ENCODE measurements at places on chromosomes 13 and 19.

- no peak for DNase-seq
Measured at GRCh38 chr19:18736415-18737336, 53.2 kb downstream of the CRTC1 start.

- no peak for DNase-seq
Measured at GRCh38 chr13:21753117-21753729, 82.3 kb downstream of the FGF9 start.

GRCh38 chr13:41006306-41006705, 12.8 kb downstream of the ELF1 start:
- DNase-seq: no peak

DNA sequence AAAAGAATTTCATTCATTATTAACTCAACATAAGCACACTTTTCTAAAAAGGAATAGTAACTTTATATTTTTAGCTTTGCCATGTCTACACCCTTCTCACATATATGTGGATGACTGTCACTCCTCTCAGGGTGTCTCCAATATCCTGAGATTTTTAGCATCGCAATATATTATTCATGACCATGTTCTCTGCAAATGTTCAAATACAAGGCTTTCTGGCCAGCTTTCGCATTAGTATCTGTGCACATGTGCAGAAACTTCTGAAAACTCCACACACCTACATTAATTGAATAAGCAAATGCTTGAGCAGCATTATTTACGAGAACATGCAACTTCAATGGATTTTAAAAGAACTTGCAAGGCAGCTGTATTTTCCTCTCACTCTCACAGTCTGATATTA, 334.8 kb downstream of the PCDH9 start:
- no peak for DNase-seq

GRCh38 chr19:7699417-7700401, 2.2 kb downstream of the FCER2 start:
- DNase-seq: no peak

DNA sequence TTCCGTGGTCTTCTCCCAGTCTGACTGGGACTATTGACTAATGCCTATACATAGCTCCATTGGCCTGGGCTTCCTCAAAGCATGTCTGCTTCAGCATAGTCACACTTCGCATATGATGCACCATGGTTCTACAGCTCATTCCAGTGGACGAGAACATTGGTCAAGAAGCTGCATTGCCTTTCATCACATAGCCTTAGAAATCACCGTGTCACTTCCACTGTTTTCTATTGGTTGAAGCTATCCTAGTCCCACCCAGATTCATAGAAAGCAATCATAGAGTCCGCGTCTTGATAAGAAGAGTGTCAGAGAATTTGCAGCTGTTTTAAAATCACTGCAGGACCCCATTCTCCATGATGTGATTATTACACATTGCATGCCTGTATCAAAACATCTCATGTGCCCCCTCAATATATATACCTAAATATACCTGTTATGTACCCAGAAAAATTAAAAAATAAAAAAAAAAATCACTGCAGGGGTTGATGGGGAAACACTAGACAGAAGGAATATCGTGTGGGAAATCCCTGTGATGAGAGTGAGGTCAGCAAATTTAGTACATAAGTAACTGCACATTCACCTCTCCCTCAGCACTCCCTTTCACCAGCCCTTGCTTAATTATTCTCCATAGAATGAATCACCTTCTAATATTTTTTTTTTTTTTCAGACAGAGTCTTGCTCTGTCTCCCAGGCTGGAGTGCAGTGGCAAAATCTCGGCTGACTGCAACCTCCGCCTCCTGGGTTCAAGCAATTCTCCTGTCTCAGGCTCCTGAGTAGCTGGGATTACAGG, 2.2 kb upstream of the ARHGAP33 start:
- DNase-seq: no peak

- DNase-seq: no peak
Measured at GRCh38 chr19:3189702-3190469, 4.2 kb downstream of the NCLN start.

- DNase-seq: no peak
Measured at GRCh38 chr19:31668921-31669320, 319.7 kb upstream of the TSHZ3 start.

DNA sequence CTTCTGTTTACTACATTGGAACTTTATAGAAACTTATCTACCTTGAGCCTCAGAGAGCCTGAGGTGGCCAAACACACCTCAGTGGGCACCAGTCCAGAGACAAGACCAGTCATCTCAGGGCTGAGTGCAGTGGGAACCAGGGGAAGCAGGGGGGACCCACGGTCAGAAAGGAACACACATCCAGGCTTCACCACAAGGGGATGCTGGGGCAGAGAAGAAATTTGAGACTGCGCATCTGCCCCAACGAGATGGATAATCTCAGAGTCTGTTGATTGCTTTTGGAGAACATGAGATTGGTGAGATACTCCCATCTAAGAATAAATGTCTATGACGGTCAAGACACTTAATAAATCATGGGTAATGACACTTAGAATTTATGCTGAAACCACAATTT, 98.7 kb downstream of the DOCK9 start:
- no peak for DNase-seq

DNA sequence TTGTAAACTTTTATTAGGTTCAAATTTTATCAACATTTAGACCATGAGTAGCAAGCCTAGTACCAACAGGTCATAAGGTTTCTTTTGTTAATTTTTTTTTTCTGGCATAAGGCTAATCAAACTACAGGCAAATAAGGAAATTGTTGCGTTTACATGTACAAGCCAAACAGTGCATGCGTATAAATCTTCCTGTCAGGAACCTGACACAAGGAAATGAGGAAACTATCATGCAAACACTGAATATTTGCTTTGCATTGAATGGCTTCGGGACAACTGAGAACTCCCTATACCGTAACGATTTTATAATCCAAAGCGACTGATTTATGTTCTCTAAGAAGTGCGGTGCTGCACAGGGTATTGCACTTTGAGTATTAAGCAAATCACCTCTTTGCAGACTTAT, 133.0 kb upstream of the TRPC4 start:
- no peak for DNase-seq

DNA sequence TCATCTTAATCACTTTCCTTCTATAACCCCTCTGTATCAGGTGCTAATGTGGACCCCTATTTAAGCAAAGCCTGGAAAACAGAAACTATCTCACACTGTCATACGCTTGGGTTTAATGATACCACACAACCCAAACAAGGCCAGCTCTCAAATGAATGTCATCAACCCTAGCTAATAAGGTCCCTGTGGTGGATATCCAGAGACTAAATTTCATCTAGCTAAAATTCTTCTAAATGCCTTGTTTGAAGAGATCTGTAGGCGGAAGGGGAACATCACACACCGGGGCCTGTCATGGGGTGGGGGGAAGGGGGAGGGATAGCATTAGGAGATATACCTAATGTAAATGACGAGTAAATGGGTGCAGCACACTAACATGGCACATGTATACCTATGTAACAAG, 95.5 kb downstream of the FOXO1 start:
- DNase-seq: no peak

- no peak for DNase-seq
Measured at GRCh38 chr13:39375601-39376000, 227.4 kb downstream of the LHFPL6 start.

- DNase-seq: no peak
Measured at GRCh38 chr13:26847281-26847680, 86.7 kb upstream of the GPR12 start.

GRCh38 chr13:76314495-76314894, 571.7 kb downstream of the KCTD12 start:
- no peak for DNase-seq
